ENCODE measurements at places on chromosomes 4 and X.

- H3K4me1 ChIP-seq: no peaks in the 10 kb centered on the region
- no peak for DNase-seq
- H3K27me3 ChIP-seq: no peaks in the 10 kb centered on the region
- no peak overlapping the region for H3K4me3 ChIP-seq
These were observed 1149.7 kb downstream of the STPG2 start for GRCh38 chr4:96993560-96993959.

DNA sequence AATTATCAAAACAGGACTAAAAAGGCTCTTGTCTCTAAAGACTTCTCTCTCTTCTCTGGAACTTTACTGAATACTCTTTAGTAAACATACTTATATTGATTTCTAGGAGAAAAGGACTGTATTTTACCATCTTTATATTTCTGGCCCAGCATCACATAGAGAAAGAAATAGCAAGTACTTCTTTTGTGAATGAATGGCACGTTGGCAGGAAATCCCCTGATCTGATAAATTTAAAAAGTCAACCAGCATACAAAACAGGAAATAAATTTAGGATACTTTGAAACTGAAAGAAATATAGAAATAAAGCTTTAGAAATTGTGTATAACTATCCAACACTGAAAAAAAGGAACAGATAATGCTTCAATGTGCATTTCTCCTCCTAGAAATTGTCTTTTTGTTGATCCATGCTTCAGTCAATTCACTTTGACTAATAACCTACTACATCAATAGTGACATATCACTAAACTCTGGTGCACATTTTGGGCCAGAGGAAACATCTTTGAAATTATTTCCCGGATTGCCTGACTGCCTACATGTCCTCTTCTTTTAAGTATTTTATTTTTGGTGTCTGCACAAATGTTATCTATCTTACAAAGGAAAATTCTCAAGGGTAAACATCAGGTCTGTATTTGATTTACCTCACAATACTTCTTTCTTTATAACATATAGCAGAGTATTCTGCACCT lies 183.5 kb upstream of the FSTL5 start:
- DNase-seq: no peak
- no peaks in the 10 kb centered on the region for H3K4me1 ChIP-seq
- H3K36me3 ChIP-seq: no peaks in the 10 kb centered on the region
- no peak overlapping the region for H3K4me3 ChIP-seq
- no peaks in the 10 kb centered on the region for H3K27me3 ChIP-seq

GRCh38 chr4:185573651-185574199 lies 38.4 kb upstream of the PDLIM3 start:
- peak overlapping the region; percentile 60 for H3K27ac ChIP-seq
- H3K36me3 ChIP-seq: no peaks in the 10 kb centered on the region
- H3K4me1 ChIP-seq: peaks cover 16% of the 10 kb centered on the region
- H3K4me3 ChIP-seq: no peak overlapping the region

DNA sequence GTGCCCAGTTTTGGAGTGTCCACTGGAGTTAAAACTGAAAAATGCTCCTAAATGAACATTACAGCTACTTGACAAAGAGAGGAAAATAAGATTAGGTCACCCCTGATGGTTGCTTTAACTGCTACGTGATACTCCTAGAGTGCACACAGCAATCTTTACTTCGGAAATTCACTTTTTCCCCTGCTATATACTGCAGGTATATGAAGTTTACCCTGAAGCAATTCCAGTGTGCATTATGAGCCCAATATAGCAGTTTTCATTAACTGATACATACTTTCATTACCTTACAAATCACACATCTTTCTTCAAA lies 773 bp upstream of the ZNF827 start:
- H3K36me3 ChIP-seq: no peaks in the 10 kb centered on the region
- no peak overlapping the region for H3K4me3 ChIP-seq
- H3K27me3 ChIP-seq: no peaks in the 10 kb centered on the region
- peak overlapping the region; percentile 75 for H3K27ac ChIP-seq

- H3K27ac ChIP-seq: no peak overlapping the region
- no peak overlapping the region for H3K4me3 ChIP-seq
- H3K4me1 ChIP-seq: no peaks in the 10 kb centered on the region
- no peaks in the 10 kb centered on the region for H3K36me3 ChIP-seq
- no peaks in the 10 kb centered on the region for H3K27me3 ChIP-seq
- peak; percentile 38 for DNase-seq
These were observed 47.0 kb upstream of the MAN2B2 start for GRCh38 chr4:6527683-6528595.

Data from RWPE2 (cell line).